ENCODE measurements at places on chromosomes 12 and 14.

DNA sequence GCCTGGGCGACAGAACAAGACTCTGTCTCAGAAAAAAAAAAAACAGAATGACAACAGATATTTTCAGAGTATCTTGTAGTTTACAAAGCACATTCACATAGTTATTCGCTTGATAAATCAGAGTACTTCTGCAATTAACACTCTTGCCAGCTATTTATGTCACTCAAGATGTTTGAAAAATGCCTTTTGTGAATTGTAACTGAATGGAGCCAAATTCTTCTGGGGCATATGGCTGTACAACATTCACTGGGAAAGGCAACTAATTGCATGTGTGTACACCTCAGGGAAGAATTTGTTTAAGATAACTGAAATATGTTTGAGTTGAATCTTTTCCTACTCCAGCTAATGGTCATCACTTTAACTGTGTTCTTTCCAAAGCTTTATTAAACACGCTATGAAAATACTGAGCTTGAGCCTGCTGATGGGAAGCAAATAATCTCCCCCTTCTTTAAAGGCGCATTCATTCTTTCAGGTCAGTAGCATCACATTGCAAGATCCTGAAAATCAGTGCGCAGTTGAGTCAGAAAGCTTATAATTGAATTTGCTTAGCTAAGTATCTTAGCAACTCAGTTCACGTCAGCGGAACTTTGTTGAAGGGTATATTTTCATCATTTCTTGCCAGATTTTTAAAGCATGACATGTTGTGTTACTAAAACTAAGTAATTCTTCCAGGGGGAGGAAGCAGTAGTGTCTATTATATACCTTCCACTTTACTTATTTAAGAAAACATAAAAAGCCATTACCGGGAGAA is 66.6 kb downstream of the SINHCAF start:
- no peak for DNase-seq

DNA sequence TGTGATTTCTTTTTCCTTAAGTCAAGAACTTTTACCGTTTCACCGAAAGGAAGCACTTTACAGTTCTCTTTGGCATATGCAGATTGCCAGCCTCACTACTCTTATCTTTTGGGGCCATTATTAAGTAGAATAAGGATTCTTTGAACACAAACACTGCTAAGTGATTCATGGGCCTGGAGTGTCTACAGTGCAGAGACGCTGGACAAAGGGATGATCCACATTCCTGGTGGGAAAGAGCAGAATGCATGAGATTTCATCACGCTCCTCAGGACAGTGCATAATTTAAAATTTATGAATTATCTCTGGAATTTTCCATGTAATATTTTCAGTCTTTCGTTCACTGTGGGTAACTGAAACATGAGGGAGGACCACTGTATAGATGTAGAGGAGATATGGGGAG is 90.2 kb downstream of the TTLL5 start:
- no peak for DNase-seq

DNA sequence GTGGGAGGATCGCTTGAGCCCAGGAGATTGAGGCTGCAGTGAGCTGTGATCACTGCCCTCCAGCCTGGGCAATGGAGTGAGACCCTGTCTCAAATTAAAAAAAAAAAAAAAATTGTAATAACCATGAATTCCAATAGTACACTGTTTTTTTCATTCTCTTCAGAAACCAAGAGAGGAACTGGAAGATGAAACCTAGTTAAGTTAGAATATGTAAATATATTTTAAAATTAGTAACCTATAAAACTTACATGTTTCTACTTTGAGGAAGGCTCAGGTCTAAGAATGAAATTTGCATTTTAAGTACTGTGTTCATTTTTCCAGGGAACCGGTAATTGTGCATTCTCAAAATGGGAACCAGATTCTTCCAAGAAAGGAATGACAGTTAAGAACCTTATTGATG is 18.8 kb downstream of the KNTC1 start:
- DNase-seq, result no peak

GRCh38 chr12:130606231-130606630 is 109.9 kb downstream of the RIMBP2 start:
- DNase-seq, result no peak

- no peak for DNase-seq
Observed at GRCh38 chr12:10126413-10126812, 3.6 kb downstream of the CLEC7A start.

- DNase-seq, result no peak
Observed at GRCh38 chr12:24979976-24980730, 31.3 kb upstream of the BCAT1 start.

GRCh38 chr12:49925433-49926204 is 21.9 kb upstream of the FAIM2 start:
- DNase-seq, result no peak

GRCh38 chr14:105126981-105127329 is 41.6 kb downstream of the JAG2 start:
- no peak for DNase-seq

DNA sequence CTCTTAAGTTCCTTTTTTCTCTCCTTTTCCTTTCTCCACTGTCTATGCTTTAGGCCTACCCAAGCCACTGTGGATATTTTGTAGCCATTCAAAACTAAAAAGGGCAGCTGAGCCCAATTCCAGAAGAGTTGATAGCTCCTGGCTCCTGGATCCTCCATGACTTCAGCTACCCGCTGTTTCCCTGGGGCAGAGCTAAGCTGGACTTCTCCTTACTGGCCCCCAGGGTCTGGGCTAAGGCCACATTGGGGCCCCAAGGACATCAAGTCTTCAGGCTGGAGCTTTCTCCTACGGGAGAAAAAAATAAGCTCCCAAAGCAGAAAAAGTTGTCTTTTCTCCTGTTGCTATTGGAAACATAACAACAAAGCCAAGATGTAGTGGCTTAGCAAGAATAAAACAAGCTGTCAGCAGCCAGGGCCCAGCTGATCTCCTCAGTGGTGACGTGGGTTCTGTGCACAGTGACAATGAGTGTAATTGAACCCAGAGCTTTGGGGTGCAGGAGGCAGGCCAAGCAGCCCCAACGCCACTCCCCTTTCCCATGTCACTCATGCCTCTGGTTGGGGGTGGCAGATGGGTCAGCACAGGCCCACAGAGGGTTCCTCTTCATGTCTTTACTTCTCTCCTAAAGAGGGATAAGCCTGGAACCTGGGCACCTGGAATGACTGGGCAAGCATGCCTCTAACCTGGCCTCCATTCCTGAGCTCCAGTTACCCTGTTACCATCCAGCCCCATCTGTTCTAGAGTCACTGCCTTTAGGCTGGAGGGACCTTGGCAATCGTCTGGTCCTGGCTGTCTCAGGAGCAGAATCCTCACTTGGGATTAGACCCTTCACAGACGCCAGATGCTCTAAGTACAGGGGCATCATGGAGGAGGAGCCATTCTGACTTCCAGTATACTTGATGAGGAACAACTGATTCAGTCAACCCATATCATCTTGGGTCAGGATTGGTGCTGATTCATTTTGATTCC is 171.2 kb downstream of the ZFP36L1 start:
- no peak for DNase-seq

- no peak for DNase-seq
Observed at GRCh38 chr14:73924337-73924736, 25.6 kb downstream of the FAM161B start.

DNA sequence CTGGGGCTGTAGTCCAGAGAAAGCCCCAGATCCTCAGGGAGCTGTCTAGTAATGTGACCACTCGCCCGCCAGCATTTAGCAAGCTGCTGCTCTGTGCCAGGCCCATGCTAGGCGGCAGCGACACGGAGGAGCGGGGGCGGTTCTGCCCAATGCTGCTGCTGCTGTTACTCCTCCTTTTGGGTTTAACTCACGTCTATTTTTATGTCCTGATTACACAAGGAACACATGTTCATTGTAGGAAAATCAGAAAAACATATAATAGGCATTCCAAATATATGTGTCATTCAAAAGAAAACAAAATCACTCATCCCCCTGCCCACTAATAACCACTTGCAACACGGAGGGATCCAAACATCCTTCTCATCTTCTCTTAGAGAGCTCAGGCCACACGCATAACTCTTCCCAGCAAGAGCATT is 30.4 kb downstream of the CCDC92 start:
- no peak for DNase-seq
